ENCODE measurements at places on chromosomes 1 and 21. TPM values are rescaled to one million over a fixed set of nuclear protein-coding genes. Genes with fewer than 3 reads are reported as not detected.

The NUDT4B gene
- total RNA-seq = 1.3 TPM

The TCHHL1 gene
- total RNA-seq = not detected

The TRABD2B gene
- total RNA-seq = 0.30 TPM

The LAMC1 gene
- 35.1 TPM for total RNA-seq

The RASAL2 gene
- total RNA-seq = 9.1 TPM

The SHISAL2A gene
- 16.6 TPM for total RNA-seq

The PTPN7 gene
- total RNA-seq = 39.6 TPM

The OR2T10 gene
- not detected for total RNA-seq

The MAPKAPK2 gene
- total RNA-seq = 82.0 TPM

The DYNLT5 gene
- 0.47 TPM for total RNA-seq

The RHBDL2 gene
- not detected for total RNA-seq

The HEYL gene
- 3.7 TPM for total RNA-seq

The UAP1 gene
- 21.7 TPM for total RNA-seq

The LCE2A gene
- total RNA-seq = not detected

The LSM10 gene
- 60.5 TPM for total RNA-seq

The DNM3 gene
- total RNA-seq = 9.8 TPM

The GPR3 gene
- not detected for total RNA-seq

The FCRL5 gene
- 111 TPM for total RNA-seq
